ENCODE measurements at places on chromosomes 2 and 18. TPM values are rescaled to one million over a fixed set of nuclear protein-coding genes. Genes with fewer than 3 reads are reported as not detected.

SCYGR4 gene
- total RNA-seq, result not detected

CCBE1 gene
- 2.2 TPM for total RNA-seq

GRCh38 chr2:159144776-159145614 lies 141.5 kb downstream of the WDSUB1 start:
- DNase-seq, result no peak
- no peaks in the 10 kb centered on the region for H3K36me3 ChIP-seq
- H3K27me3 ChIP-seq, result no peaks in the 10 kb centered on the region
- H3K27ac ChIP-seq, result no peak overlapping the region
- no peak overlapping the region for H3K4me3 ChIP-seq
- H3K4me1 ChIP-seq, result peaks cover 3% of the 10 kb centered on the region

PLGLB1 gene
- total RNA-seq, result 4.1 TPM

- H3K27ac ChIP-seq, result no peak overlapping the region
- no peak for DNase-seq
- H3K4me1 ChIP-seq, result no peaks in the 10 kb centered on the region
- no peak overlapping the region for H3K4me3 ChIP-seq
- H3K36me3 ChIP-seq, result no peaks in the 10 kb centered on the region
Observed at GRCh38 chr2:70504750-70505149, 48.9 kb downstream of the TGFA start.

DNA sequence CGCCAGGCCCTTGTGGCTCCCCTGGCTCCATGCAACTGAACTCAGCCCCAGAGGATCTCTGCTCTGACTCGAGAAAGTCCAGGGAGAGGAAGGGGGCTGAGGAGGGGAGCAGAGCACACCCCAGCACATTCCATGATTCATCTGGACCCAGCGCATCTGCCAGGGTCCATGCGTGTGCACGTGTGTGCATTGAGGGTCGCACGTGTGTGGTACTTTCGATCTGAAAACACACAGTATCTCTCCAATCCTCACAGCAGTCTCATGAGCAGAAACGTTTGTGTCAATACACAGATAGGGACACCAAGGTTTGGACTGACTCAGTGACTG lies 146.4 kb upstream of the ID2 start:
- DNase-seq, result no peak
- H3K4me3 ChIP-seq, result no peak overlapping the region
- no peaks in the 10 kb centered on the region for H3K36me3 ChIP-seq
- H3K4me1 ChIP-seq, result no peaks in the 10 kb centered on the region
- H3K27ac ChIP-seq, result no peak overlapping the region

DNA sequence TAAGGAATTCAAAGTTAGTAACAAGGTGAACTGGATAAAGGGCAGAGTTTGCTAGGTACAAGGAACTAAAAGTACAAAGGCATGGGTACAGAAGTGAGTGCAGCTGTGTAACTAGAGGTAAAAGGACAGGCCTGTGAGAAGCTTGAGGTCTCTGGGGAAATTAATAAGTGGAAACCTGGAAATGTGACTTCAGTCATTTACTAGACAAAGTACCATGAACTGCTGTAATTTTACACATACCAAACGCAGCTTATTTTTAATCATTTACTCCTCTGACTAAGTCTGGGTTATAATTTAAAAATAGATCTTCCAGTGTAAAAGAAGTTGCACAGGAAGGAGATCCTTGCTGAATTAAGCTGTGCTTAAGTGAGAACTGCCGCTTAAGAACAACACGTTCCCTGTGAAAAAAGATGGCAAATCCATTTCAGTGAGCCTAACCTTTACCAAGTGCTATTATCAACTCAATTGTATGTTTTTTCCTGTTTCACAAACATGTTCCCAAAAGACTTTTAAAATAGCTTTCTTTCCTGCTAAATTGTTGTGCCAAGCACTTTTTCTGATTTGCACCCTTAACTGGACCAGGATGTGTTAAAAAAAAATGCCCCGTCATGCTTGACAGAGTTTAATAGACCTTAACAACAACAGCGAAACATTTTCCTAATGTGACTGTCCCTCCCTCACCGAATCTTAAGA lies 44.3 kb downstream of the CALCRL start:
- H3K4me3 ChIP-seq, result peak overlapping the region; percentile 27
- no peaks in the 10 kb centered on the region for H3K36me3 ChIP-seq
- no peaks in the 10 kb centered on the region for H3K27me3 ChIP-seq

GRCh38 chr2:108586631-108587030 lies 52.4 kb downstream of the LIMS1 start:
- peak overlapping the region; percentile 83 for H3K27ac ChIP-seq
- peaks cover 5% of the 10 kb centered on the region for H3K4me1 ChIP-seq
- DNase-seq, result peak; percentile 59
- no peaks in the 10 kb centered on the region for H3K36me3 ChIP-seq
- H3K27me3 ChIP-seq, result no peaks in the 10 kb centered on the region

DNA sequence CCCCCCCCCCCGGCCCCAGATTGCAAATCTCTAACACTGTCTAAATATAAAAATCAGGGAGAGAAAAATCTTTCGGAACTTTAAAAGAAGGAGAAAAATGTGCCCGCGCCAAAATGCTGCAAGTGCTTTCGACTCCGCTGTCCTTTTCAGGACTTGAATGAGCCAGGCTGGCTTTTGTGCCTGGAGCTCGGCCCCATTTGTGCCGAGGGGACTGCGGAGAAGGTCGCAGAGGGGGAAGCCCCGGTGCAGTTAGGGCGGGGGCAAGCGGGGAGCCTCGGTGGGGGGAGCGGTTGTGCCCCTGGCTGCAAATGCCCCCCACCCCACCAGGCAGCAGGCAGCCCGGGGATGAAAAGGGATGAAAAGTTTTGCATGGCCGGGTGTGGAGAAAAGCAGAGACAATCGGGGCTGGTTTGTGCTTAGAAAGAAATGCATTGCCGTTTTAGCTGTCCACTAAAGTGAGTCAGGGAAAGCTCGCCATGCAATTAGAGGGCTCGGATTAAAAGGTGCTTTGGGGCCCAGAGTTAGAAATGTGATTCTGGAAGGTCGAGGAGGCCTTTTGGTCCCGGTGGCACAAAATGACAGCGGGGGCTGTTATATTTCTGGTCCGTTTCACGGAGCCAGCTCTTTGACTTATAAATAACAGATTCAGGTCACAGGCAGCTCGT lies 1.6 kb downstream of the INHBB start:
- peak; percentile 54 for DNase-seq
- H3K4me1 ChIP-seq, result peaks cover 12% of the 10 kb centered on the region
- no peak overlapping the region for H3K27ac ChIP-seq
- no peak overlapping the region for H3K4me3 ChIP-seq
- H3K36me3 ChIP-seq, result no peaks in the 10 kb centered on the region

GALNT5 gene
- total RNA-seq, result 0.47 TPM

GRCh38 chr2:171185941-171186340 lies 25.2 kb upstream of the TLK1 start:
- no peaks in the 10 kb centered on the region for H3K36me3 ChIP-seq
- no peak for DNase-seq
- no peaks in the 10 kb centered on the region for H3K27me3 ChIP-seq
- no peaks in the 10 kb centered on the region for H3K4me1 ChIP-seq
- no peak overlapping the region for H3K4me3 ChIP-seq

PAX8 gene
- total RNA-seq, result 607 TPM

IL36B gene
- total RNA-seq, result not detected

RND3 gene
- 26.1 TPM for total RNA-seq

DNA sequence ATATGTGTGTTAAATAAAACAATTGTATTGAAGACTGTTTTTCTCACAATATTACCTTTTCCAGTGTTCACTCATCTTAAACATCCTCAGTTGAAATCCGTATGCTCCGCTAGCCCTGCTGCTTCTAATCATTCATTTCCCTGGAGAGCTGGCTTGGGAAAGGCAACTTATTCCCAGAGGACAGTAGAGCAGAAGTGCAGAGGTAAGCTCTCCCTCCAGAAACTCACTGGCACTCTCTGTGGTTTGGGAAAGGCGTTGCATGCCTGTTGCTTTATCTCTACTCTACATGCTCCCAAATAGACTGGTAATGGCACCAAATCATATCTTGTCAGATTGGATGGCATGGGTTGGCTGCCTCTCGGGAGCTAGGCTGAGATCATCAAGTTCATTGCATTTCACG lies 117.1 kb upstream of the BOD1L2 start:
- H3K27me3 ChIP-seq, result no peaks in the 10 kb centered on the region
- H3K27ac ChIP-seq, result no peak overlapping the region
- DNase-seq, result no peak
- no peak overlapping the region for H3K4me3 ChIP-seq

UPP2 gene
- total RNA-seq, result 0.19 TPM

DNA sequence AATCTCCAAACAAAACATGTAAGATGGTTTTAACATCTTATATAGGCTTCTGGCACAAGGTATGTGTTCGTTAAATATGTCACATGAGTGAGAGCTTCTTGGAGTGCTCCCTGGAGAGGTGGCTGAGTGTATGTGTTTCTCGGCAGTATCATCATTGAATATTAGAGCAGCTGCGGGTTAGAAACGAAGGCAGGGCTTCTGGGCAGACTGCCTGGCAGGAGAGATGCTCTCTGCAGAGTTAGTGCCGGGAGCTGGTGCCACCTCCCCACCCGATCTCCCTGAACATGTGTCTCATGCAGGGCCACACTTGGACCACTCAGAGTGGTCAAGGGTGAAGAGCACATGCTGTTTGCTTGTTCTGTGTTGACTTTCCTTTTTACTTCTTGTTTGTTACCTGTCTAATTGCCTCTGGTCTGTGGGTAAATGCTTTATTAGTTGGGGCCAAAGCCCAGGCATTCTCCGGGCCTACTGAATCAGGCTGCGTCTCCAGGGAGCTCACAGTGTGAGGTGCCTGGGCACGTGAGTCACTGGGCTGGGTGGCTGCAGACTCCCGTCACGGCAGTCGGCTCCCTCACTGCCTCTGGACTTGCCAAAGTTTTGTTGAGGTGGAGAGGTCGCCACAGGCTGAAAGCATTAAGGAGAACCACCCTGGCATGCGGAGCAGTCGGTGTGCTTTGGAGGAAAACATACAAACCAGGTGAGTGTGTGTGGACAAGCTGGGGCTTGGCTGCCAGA lies 246.6 kb downstream of the FHOD3 start:
- no peaks in the 10 kb centered on the region for H3K36me3 ChIP-seq
- H3K27me3 ChIP-seq, result no peaks in the 10 kb centered on the region
- peaks cover 2% of the 10 kb centered on the region for H3K4me1 ChIP-seq
- DNase-seq, result no peak
- H3K4me3 ChIP-seq, result no peak overlapping the region

- no peak overlapping the region for H3K27ac ChIP-seq
- H3K4me1 ChIP-seq, result no peaks in the 10 kb centered on the region
- no peak for DNase-seq
- no peaks in the 10 kb centered on the region for H3K36me3 ChIP-seq
- no peaks in the 10 kb centered on the region for H3K27me3 ChIP-seq
- no peak overlapping the region for H3K4me3 ChIP-seq
Observed at GRCh38 chr18:27604583-27604982, 419.5 kb upstream of the CHST9 start.

GRCh38 chr2:235345745-235346144 lies 148.1 kb upstream of the AGAP1 start:
- no peaks in the 10 kb centered on the region for H3K27me3 ChIP-seq
- no peak for DNase-seq
- no peak overlapping the region for H3K27ac ChIP-seq
- no peak overlapping the region for H3K4me3 ChIP-seq
- no peaks in the 10 kb centered on the region for H3K36me3 ChIP-seq

DNA sequence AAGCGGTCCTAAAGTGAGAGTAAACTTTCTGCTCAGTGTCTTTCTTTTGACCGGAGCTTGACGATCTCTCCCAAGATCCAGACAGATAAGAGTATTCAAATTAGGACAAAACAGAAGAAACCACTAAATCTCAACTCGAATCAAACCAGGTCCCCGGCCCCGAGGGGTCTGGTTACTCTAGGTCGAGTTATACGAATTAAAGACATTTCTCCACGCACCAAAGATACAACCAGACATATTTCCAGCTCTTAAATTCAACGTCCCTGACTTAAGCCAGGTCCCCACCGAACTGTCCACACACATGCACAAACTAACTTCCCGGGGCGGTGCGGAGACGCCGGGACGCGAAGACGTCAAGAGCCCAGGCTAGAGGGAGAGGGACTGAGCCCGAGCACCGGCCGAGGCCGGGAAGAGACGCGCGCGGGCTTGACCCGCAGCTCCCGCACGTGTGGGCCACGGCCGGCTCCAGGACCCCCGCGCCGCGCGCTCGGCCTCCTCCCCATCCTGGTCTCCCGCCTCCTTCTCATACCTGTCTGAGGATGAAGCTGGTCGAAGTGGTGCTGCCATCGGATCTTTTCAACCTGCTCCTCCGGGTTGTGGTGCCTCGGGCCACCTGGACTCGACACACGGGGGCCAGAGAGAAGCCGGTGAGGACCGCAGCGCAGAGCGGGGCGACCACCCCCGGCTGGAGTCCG lies 896 bp downstream of the CACNB4 start:
- peak overlapping the region; percentile 0 for H3K27ac ChIP-seq
- H3K4me1 ChIP-seq, result no peaks in the 10 kb centered on the region
- H3K4me3 ChIP-seq, result peak overlapping the region; percentile 16
- peaks cover 6% of the 10 kb centered on the region for H3K27me3 ChIP-seq

GRCh38 chr2:171958475-171958874 lies 36.2 kb downstream of the HAT1 start:
- no peaks in the 10 kb centered on the region for H3K27me3 ChIP-seq
- no peaks in the 10 kb centered on the region for H3K4me1 ChIP-seq
- no peak overlapping the region for H3K27ac ChIP-seq
- no peaks in the 10 kb centered on the region for H3K36me3 ChIP-seq
- no peak overlapping the region for H3K4me3 ChIP-seq

DNA sequence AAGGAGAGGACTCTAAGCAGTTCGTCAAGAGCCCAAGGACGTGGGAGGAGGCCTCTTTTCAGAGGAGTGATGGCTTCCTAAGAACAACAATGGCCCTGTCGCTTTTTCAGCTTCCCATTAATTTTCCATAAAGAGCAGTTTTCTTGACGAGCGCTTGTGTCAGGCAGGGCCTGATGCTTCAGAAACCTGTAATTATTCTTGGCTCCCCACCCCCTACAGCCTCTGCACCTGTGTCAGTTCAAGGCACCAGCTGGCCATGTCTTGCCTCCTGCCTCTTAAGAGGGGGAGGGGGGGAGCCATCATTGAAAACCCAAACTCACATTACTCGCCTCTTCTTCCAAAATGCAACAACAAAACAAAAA lies 32.3 kb downstream of the KLF7 start:
- H3K4me3 ChIP-seq, result no peak overlapping the region
- no peaks in the 10 kb centered on the region for H3K36me3 ChIP-seq
- DNase-seq, result peak; percentile 61
- no peaks in the 10 kb centered on the region for H3K27me3 ChIP-seq

GRCh38 chr2:54619660-54620231 lies 103.7 kb upstream of the EML6 start:
- peaks cover 76% of the 10 kb centered on the region for H3K36me3 ChIP-seq

GRCh38 chr2:24245986-24246776 lies 71.3 kb downstream of the FAM228A start:
- H3K4me1 ChIP-seq, result no peaks in the 10 kb centered on the region
- H3K4me3 ChIP-seq, result no peak overlapping the region
- no peak for DNase-seq
- H3K36me3 ChIP-seq, result peaks cover 23% of the 10 kb centered on the region
- no peak overlapping the region for H3K27ac ChIP-seq

FEV gene
- total RNA-seq, result not detected

SLC14A1 gene
- 8.5 TPM for total RNA-seq

PIEZO2 gene
- total RNA-seq, result 4.1 TPM

CCDC68 gene
- total RNA-seq, result 6.1 TPM

GRCh38 chr2:113183264-113183663 lies 9.5 kb downstream of the PSD4 start:
- H3K4me1 ChIP-seq, result no peaks in the 10 kb centered on the region
- no peak overlapping the region for H3K27ac ChIP-seq
- H3K36me3 ChIP-seq, result no peaks in the 10 kb centered on the region
- H3K4me3 ChIP-seq, result no peak overlapping the region

Measured in kidney (tissue), 22 donors.